ENCODE measurements at places on chromosomes 13 and 19.

DNA sequence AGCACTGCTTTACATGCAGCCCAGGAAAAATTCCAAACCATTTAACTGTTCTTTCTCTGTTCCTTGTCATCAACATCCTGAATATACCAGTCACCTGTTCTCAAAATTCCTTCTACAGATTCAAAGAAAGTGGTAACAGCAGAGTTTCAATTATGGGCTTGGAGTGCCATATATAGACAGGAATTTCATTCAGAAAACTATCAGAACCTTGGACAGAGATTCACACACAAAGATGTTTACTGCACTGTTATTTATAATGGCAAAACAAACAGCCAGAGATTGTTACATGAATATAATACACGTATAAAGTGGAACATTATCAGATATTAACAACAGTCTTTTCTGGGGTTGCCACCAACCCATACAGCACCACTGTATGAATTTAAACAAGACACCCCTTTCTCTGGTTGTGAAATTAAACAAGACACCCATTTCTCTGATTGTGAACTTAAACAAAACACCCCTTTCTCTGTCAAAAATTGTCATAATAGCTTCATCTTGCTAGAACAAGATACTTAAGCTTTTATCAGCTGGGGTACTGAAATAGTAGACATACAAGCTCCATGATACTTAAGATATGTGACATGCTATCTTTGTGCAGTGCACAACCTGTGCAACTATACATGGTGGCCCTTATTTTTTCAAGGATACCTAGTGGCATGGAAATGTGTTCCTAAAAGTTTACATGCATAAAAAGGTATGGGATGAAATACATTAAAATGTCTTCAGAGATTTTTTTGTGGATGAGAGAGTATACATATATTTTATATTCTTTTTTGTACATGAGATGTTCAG lies 12.6 kb downstream of the CACNA1A start:
- DNase-seq: no peak

DNA sequence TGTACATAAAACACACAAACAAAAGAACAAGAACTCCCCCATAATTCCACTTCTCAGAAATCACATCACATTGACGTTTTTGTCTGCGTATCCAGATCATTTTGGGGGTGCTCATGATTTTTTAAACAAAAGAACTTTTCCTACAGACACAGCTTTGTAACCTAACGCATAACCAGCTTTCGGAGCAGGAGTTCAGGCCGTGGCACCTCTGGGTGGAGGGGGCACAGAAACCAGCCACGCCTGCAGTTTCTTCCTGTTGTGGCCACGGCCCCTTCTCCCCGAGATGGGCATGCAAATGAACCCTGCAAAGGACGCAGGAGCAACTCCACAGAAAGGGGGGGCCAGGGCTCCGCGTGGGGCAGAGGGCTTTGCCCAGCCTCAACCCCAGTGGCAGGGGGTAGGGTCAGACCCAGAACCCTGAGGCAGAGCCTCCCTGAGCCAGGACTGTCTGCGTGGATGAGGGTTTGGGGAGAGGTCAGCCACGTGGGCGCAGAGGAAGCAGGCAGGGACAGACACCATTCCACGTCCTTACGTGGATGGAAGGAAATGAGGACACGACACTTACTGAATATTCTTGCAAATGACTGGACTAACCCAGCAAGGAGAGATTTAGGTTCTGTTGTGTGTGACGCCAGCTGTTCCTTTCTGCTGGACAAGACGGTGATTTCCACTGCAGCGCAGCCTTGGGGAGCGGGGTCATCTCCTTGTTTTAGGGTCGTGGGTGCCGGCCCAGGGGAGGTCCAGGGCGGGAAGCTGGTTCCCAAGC lies 64.4 kb downstream of the RASA3 start:
- DNase-seq: peak; percentile 55

- no peak for DNase-seq
Measured at GRCh38 chr13:42420304-42420703, 148.4 kb downstream of the AKAP11 start.

GRCh38 chr13:50720861-50721671 lies 122.4 kb downstream of the DLEU7 start:
- no peak for DNase-seq

DNA sequence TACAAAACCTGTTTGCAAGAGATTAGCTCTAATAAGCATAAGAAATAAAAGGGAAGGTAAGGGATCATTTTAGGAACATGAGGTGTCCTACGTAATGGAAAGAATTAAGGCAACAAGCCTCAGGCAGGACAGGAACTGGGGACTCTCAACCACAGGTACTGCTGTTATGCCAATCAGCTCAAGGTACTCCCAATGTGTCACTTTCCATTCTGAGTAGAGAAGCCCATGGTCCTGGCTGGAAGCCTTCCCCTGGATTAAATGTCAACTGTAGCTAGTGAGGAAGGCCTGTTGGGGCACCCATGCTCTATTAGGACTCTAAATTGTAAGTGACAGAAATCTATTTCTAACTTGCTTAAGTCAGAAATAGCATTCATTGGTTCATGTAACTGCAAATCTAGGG lies 134.6 kb downstream of the DPF1 start:
- DNase-seq: no peak

DNA sequence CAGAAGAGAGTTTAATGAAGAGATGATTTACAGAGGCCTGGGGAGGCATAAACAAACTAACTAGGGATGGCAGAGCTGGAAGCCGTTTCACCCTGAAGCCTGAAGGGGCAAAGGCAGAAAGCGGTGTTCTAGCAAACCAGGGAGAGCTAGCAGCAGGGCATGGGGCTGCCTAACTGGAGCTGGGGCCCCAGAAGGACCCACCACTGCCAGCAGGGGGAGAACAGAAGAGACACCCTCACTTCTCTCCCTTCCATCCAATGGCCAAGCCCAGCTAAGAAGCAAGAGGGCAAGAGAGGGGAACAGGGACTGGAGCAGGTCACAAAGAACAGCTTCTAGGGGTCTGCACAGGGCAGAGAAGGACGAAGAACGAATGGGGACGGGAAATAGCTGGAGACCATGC lies 195.5 kb downstream of the KATNAL1 start:
- no peak for DNase-seq

- DNase-seq: no peak
Measured at GRCh38 chr13:29959086-29959485, 108.7 kb upstream of the UBL3 start.

GRCh38 chr13:43472980-43473379 lies 313.8 kb downstream of the ENOX1 start:
- no peak for DNase-seq

DNA sequence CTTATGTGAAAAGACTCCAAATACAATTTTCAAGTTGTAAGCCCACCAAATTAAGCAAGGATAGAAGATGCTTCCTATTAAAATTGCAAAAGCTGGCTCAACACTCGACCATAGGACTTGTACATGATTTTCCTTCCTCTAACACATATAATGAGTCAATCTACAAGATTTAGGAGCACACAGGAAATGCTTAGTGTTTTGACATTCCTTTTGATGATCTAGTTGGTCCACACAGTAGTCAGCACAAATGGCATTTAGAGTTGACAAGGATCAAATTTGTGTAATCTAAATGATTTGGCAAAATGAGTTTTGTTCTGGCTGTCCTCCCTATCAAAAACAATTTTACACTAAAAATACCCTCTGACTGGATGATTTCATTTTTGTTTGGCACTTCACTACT lies 340.2 kb downstream of the DIAPH3 start:
- DNase-seq: no peak

DNA sequence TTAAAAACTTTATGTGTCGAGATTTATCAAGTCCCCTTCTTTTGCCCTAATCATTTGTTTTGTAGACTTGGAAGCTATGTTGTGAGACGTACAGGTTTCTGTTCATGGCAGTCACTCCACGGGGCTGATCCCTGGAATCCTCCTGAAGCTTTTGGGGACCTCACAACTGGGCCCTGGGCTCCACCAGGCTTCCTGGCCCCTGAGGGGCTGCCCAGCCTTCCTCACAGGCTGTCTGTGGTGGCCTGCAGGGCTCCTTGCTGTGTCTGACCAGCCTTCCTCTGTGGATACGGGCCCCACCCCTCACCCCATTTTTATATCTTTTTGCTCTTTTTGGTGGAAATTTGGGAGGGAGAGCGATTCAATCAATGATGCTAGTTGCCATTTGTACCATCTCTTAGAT lies 38.1 kb downstream of the CHST8 start:
- DNase-seq: no peak

GRCh38 chr19:39407660-39408391 lies 1.2 kb downstream of the ZFP36 start:
- peak; percentile 79 for DNase-seq

DNA sequence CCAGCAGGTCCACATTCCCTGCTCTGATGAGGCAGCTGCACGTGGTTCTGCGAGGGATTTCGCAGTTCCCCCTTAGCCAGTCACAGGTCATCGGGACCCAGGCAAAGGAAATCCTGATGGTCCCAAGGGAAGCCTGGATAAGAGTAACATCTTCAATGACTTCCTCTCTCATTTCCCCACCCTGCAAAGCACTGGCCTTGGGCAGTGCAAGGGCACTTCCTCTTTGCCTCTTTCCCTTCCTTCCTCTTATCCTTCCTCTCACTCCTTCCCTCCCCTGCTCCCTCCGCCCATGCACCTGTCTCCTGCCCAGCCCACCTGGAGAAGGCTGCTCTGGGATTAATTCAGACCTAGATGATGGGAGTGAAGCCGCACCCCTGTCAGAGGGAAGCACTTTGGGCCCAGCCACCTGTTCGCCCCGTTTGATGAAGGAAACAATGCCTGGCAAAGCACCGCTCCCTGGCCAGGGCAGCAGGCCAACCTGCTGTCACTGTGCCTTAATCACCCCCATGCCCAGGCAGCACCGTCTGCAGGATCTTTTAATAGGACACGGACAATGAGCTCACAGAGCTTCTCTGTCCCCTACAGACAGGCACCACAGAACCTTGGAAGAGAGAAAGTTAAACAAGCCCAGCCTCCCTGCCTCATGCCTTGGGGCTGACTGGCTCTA lies 113.5 kb upstream of the PABPC3 start:
- DNase-seq: no peak

DNA sequence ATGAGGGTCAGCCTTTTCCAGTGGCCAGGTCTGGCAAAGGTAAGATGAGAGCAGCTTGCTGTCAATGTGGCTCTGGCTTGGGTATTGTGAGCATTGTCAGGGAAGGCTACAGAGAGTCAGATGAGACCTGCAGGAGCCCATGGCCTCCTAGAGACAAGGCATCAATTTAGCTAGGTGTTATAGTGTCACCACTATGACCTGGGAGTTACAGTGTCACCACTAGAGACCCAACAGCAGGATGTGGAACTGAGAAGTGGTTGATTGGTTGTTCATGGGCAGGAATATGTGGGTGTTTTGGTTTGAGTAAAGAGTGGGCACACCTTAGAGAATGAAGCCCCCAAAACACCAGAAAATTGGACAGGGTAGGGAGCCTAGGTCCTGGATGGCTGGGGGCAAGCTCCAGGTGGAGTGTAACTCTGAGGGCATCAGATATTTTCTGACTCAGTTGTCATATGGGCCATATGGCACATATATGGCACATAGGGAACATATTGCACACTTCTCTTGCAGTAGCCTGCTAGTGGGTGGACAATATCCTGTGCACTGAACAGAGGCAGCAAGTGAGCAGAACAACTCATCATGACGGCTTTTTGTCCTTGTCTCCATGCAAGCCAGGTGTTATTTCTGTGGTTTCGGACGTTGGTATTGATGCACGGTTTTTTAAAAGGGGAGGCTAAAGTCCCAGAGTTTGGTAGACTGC lies 46.3 kb upstream of the CEACAM21 start:
- no peak for DNase-seq

GRCh38 chr13:41915081-41915480 lies 45.8 kb downstream of the VWA8 start:
- DNase-seq: no peak

DNA sequence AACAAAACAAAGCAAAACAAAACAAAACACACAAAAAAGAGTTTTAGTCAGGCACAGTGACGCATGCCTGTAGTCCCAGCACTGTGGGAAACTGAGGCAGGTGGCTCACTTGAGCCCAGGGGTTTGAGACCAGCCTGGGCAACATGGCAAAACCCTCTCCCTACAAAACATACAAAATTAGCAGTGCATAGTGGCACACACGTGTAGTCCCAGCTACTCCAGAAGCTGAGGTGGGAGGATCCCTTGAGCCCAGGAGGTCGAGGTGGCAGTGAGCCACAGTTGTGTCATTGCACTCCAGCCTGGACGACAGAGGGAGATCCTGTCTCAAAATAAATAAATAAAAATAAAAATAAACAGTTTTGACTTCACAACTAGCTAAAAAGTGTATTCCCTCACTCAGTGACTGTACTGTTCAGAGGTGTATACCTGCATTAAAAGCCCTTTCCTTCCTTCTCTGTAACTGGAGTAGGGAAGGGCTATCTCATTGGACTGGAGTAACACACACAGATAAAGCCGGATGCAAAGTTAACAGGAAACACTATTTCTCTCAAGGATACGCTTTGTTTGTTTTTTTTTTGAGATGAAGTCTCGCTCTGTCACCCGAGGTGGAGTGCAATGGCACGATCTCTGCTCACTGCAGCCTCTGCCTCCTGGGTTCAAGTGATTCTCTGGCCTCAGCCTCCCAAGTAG lies 3.7 kb upstream of the BAX start:
- DNase-seq: no peak

GRCh38 chr13:74758188-74758587 lies 624.0 kb upstream of the KLF12 start:
- DNase-seq: no peak

- no peak for DNase-seq
Measured at GRCh38 chr13:94324767-94325540, 154.5 kb downstream of the DCT start.

- DNase-seq: no peak
Measured at GRCh38 chr13:98405690-98406344, 171.1 kb downstream of the STK24 start.

GRCh38 chr13:42477596-42478190 lies 96.3 kb upstream of the TNFSF11 start:
- DNase-seq: no peak

DNA sequence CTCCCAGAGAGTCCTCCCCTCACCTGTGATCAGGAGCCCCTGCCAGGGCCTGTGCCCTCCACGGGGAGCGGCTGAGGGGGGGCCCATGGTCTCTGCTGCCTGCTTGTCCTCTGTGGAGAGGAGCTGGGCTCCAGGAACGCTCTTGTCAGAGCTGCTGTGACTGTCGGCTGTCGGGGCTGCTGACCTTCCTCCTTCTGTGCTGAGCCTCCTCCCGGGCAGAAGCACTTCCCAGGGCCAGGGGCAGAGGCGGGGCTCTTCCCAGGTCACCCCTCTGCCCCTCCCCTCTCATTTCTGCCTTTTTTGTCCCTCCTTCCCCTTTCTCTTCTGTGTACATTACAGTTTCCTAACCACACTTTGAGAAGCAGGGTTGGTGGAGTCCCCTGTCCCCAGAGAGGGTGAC lies at the start of gene CEACAM4:
TSS of gene CEACAM4 (minus strand) at position 198 of the 400 bp plus-strand sequence. CDS start at position 87, 111 bp downstream.
- peak; percentile 62 for DNase-seq

DNA sequence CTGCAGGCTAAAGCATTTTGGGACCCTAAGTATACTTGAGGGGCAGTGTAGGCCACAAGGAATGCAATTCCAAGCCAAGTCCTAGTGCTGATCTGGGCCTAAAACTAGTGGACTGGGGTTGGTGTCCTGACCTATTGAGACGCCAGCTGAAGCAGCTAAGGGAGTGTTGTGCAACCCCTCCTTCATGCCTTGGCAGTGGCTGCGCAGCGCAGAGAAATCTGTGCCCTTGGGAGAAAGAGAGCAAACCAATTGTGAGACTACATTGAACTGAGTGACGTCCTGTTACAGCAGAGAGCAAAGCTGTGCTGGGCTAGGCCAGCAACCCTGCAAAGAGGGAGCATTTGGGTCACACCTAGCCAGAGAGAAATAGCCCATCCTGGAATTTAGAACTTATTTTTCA lies 2715.0 kb upstream of the PCDH20 start:
- DNase-seq: no peak

All from CD4-positive, alpha-beta T cell treated with Interleukin-15 for 1 hour (primary cell).